NCI-H526 (cell line): ENCODE measurements at places on chromosomes 7 and 10.
A peak's percentile ranks its signal among the peaks of the same experiment; 100 is the strongest.

DNA sequence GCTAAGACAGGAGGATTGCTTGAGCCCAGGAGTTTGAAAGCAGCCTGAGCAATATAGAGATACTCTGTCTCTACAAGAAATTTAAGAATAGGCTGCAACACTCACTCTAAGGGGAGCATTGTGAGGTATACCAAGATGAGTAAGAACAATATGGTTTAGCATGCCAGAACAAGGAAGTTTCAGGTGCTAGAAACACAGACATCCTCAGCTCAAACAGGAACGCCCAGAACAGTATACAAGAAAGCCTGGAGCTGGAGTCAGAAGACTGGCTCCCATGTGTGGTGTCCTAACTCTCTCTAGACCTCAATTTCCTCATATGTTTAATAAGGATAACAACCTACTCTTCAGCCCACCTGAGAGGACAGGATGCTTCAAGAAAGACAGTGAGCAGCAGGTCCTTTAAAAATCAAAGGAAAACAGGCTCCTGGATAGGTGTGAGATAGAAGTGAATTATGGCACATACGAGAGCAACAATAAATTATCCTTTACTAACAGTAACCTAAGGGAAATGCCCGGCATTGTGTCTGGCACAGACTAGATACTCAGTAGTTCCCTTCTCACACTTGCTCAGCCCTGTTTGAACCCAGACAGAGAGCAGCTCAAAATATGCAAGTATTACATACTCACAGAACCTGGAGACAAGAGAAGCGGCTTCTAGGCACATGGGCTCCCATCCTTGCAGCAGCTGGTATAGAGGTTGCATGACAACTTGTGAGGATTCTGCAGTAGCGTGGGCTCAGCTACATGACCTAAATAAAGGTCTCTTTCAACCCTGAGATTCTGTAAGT is 45.4 kb downstream of the KAT6B start:
- DNase-seq: no peak

GRCh38 chr10:10818082-10818481 is 199.6 kb upstream of the CELF2 start:
- no peak for DNase-seq

- DNase-seq: peak; percentile 56
These were observed 26.3 kb downstream of the SAMD8 start for GRCh38 chr10:75137533-75138438.

DNA sequence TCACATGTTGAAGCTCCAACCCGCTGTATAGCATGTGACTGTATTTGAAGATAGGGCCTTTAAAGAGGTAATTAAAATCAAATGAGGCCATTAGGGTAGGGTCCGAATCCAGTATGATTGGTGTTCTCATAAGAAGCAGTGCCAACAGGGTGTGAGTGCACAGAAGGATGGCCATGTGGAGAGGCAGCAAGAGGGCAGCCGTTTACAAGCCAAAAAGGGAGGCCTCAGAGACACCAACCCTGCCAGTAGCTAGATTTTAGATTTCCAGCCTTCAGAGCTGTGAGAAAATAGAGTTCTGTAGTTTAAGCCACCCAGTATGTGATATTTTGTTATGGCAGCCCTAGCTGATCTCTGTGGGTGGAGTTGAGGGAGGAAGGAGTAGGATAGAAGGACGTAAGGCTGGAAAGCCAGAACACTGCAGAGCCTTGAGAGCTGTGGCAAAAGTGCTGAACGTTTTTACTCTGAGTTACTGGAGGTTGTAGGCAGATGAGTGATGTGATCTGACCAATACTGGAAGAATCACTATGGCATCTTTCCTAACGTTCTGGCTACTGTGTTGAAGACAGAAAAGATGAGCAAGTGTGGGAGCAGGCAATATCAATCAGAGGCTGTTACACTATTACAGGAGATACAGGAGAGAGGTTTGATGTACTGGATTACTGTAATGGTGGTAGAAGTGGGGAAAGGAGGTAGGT is 334.9 kb downstream of the ELMO1 start:
- no peak for DNase-seq

- DNase-seq: peak; percentile 53
These were observed 6.8 kb downstream of the CYP26A1 start for GRCh38 chr10:93080350-93081046.

DNA sequence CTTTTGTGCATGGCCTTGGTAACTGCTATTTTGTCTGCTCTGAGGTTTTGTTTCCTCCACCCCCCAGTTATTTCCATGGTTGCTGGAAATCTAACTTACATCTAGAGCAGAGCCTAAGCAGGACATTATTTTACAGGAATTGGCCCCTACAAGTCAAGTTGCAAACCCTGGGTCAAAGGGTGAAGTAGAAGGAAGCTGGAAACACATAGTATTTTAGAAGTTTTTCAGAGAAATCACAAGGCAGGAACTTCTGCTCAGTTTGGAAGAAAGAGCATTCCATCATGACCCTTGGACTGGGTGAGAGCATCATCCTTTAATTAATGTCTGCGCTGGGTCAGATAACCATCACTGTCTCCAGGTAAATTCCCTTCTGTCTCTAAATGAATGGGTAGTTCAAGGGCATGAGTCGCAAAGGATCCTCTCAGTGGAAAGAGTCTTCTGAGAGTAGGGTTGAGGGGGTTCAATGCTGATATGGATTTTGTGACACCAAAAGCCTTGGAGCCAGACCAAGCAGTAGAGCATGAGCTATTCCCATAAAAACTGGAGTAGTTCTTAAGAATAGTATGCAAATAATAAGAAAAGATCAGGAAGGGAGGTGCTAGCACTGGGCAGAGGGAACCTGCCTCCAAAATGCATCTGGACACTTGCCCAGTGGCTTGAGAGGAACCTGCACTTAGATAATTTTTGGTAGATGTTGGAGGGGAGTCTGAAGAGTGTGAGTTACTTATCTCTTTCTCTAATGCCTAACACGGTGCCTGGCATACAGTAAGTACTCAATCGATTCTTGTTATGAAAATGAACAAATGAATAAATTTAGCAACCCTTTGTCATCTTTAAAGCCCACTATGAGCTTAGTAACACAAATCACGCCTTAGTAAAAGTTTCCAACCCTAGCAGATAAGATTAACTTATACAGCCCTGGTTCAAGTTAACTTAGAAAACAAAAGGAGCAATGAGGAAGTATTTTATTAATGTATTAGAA is 160.6 kb upstream of the ADO start:
- no peak for DNase-seq

DNA sequence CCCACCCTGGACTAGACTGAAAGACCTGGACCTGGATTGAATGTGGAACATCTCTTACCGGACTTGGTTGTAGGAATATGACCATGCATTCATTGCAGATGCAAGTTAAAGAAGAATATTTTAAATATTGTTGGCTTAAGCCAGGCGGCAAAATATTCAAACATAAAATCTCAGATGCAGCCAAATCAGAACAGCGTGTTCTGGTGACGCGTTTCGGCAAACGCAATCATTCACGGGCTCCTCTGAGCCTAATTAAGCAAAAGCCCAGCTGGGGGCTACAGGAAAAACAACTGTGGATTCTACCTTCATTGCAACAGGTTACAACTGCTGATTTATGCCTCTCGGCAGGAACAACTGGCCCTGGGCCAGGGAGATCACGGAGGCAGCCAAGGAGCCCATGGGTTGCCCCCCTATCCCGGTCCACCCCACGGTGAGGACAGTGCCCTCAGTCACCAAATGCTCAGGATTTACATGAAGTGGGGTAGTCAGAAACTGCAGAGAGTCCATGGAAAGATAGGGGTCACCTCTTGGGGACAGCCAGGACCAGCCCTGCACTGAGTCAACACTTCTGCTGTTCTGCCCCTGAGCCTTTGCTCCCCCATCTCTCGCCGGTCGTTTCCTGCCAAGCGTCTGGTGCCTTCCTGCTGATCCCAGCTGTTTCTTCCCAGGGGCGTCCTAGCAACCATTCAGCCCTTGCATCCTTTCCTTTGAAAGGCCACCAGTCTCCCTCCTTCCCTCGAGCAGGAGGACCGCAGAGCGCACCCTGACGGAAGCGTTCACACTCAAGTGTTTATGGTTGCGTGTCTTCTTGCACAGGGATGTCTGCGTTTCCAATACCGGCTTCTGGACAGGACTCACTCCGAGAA is 64.4 kb upstream of the SFMBT2 start:
- no peak for DNase-seq

DNA sequence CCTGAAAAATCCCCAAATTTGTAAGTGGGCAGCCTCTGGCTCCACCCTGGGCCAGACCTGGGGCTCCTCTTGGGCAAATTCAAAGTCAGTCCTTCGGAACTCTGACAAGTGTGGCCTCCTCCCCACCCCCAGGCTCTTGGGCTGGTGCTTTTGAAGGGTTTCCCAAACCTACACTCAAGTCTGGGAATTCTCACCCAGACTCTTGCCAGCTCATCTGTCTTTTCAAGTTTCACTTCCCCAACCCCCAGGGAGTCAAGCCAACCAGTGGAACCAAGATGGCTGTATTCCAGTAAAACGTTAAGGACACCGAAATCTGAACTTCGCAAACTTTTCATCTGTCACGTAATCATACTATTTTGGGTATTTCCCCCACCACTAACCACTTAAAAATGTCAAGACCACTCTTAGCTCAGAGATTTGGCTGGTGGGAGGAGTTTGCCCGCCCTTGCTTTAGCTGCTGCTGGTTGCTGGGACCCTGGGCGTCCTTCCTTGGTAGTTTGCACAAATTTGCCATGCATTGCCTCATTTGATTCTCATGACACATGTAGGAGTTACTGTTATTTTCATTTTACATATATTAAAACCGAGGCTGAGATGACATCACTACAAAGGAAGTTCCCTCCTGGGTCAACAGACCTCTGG is 1.7 kb upstream of the MYO1G start:
- no peak for DNase-seq

DNA sequence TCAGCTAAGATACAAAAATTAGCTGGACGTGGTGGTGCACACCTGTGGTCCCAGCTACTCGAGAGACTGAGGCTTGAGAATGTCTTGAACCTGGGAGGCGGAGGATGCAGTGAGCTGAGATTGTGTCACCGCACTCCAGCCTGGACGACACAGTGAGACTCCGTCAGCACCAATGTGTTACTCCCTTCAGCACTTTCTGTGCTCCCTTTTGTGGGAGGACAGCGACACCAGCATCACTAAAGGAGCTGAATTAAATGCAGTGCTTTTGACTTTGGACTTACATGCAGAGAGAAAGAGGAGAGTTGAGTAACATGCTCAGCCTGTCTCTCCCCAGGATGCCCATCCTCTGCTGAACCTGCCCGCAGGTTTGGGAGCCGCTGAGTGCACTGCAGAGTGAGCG is 92.2 kb upstream of the RHEB start:
- no peak for DNase-seq

DNA sequence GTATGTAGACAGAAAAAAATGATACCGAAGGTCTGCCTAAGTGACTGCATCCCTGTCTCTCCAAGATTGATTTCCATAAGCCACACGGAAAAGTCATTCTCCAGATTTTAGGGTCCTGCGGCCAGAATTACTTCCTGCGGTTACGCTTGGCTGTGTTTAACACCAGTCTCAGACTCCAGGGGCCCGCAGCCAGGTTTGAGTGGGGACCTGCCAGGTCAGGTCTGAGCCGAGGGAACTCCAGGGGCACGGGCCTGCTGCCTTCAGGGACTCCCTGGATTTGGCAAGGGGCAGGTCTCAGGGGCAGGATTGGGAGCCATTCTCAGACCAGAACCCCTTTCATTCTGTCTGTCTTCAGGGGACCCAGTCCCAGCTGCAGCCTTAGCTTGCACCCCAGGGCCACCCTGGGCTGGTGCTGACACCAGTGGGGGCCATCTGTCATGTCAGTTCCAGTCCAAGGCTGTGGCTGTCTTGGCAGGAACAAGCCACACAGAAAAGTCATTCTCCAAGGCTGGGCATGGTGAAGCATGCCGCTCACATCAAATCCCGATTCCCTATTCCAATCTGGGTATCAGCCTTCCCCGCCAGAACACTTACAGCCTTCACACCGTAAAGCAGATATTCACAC is 39.0 kb downstream of the TMEM120A start:
- no peak for DNase-seq

- peak; percentile 52 for DNase-seq
These were observed 21.7 kb upstream of the MALSU1 start for GRCh38 chr7:23277359-23277989.

- no peak for DNase-seq
These were observed 22.3 kb downstream of the BTBD16 start for GRCh38 chr10:122293156-122293960.

DNA sequence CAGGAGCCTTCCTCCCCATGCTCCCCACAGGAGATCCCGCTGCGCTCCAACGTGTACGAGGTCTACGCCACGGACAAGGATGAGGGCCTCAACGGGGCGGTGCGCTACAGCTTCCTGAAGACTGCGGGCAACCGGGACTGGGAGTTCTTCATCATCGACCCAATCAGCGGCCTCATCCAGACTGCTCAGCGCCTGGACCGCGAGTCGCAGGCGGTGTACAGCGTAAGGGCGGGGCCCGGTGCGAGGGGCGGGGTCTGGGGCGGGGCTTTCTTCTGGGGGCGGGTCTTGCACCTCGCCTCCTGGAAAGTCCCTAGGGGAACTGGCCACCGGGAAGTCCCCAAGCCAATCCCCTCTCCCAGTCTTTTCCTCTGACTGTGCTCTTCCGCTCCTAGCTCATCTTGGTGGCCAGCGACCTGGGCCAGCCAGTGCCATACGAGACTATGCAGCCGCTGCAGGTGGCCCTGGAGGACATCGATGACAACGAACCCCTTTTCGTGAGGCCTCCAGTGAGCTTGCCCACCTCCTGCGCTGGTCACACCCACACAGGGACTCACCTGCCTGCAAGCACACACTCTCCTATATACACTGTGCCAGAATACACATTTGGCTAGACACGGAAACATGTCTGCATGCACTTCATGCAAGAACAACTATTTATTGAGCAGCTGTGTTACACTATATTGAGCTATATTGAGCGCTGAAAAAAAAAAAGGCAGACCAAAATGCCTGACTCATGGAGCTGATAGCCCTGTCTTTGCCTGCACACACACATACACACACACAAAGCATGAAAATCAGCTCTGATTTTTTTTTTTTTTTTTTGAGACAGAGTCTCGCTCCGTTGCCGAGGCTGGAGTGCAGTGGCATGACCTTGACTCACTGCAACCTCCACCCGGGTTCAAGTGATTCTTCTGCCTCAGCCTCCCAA is 32.7 kb upstream of the VSIR start:
- peak; percentile 42 for DNase-seq

- no peak for DNase-seq
These were observed 138.1 kb downstream of the LRMDA start for GRCh38 chr10:75569506-75569905.

DNA sequence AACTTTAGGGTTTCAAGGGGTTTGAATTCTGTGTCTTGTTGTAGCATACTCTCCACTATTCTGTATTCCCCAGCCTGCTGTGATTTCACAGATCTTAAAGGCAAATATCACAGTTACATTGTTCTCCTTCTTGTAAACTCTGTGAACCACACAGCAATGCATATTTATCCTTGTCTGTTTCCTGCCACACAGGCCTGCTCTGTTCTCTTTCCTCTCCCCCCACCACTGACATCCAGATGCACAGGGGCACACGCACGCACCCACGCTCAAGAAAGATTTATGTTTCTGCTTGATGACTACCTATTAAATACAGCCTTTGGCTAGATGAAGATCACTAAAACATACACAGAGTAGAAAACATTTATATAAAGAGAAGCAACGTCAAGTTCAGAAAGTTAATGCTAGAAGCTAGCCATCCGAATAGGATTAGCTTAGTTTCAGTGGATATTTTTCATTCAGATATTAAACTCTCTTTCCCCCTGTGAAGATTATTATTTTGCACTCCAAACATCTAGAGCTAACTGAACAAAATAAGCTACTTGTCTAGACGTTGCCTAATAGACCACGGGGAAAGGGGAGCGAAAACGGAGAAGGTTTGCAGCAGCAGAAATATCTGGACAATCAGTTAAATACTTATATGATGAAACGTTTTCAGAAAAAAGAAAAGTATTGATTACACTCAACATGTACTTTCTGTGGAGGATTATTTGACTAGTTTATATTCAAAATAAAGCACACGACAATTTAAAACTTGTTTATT is 193.1 kb upstream of the SEMA3C start:
- DNase-seq: no peak
